CD4-positive, alpha-beta T cell (primary cell): ENCODE measurements at places on chromosomes 3 and 15.

DNA sequence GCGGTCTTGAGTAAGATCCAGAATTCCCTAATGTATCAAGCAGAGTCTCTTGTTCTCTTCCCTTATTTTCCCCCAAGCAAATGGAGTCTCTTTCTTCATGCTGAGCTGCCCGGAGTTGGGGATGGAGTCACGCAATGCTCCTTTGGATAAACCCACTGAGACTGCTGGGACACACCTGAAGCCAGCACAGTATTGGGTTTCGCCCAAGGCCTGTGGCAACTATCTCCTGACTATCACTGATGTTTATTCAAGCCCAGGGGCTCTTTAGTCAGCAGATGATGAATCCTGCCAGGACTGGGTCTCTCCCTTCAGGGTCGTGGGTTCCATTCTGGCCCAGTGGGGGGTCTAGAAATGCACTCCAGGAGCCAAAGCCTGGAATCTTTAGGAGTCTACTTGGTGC, 11.3 kb downstream of the USF3 start:
- DNase-seq, result no peak

GRCh38 chr3:67167481-67167880, 169.4 kb downstream of the KBTBD8 start:
- no peak for DNase-seq

DNA sequence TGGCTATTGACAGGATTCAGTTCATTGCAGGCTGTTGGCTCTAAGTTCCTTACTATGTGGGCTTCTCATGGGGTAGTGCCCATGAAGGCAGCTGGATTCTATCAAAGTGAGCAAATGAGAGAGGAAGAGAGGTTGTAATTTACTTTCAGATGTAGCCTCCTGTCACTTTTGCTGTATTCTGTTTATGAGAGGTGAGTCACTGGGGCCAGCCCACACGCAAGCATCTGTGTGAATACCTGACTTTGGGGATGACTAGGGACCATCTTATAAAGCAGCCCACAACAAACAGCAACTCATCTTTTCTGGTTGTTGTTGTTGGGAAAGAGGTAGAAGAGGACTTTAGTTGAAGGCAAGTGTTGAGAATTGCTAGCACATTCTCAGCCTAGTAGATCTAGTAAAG, 506.3 kb upstream of the GRM7 start:
- DNase-seq, result no peak

- no peak for DNase-seq
Measured at GRCh38 chr15:41640985-41641384, 19.2 kb upstream of the MGA start.

GRCh38 chr15:95227235-95227634, 995.9 kb downstream of the MCTP2 start:
- DNase-seq, result no peak

DNA sequence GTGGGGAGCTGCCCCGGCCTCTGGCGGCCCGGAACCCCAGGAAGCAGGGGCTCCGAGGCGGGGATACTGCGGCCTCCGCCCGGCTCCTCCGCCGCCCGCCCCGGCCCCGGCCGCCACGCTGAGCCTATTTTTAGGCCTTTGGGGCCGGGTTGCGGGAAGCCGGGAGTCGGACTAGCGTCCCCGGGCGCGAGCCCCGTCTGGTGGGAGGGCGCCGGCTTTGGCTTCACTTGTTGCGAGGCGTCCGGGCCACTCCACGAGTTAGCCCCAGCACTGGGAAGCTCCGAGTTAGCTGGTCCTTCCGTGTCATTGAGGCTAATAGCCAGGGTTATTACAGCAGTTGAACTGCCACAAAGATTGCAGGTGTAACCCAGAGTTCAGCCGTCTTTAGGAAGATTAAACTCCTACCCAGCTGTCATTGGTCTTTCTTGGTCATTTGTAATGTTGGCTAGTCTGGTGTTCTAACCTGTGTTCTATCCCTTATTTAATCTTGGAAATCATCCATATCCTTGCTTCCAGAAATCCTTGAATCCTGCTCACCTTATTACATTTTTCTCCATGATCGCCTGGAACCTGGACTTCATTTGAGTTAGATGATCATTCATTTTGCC, 791 bp downstream of the GYG1 start:
- peak; percentile 13 for DNase-seq
